ENCODE measurements at places on chromosomes 7 and 10.

- no peak for DNase-seq
These were observed 275.2 kb downstream of the BAMBI start for GRCh38 chr10:28952523-28952922.

DNA sequence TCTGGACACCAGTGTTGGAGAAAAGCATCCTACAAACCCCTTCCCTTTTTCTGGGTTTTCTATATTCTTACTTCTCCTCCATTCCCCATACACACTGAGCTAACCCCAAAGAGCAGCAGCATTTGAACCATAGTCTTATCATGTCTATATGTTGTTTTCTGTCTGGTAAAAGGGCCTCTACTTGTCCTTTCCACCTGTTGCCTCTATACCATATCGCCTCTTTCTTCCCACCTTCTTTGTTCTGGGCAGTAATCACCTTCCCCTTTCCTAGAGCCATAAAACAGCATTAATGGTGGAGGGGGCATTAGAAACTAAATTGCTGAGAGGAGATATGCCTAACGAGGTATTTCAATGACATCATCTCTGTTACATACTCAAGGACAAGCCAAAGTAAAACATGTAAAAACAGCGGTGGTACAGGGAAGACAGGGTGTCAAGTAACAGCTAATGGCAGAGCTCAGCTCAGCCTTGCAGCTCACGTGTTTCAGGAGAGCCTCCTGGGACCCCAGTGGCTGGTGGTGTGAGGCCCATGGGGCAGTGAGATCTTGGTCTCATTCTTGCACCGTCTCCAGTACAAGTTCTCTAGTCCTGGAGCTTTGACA lies 20.6 kb downstream of the NPY start:
- DNase-seq, result no peak

DNA sequence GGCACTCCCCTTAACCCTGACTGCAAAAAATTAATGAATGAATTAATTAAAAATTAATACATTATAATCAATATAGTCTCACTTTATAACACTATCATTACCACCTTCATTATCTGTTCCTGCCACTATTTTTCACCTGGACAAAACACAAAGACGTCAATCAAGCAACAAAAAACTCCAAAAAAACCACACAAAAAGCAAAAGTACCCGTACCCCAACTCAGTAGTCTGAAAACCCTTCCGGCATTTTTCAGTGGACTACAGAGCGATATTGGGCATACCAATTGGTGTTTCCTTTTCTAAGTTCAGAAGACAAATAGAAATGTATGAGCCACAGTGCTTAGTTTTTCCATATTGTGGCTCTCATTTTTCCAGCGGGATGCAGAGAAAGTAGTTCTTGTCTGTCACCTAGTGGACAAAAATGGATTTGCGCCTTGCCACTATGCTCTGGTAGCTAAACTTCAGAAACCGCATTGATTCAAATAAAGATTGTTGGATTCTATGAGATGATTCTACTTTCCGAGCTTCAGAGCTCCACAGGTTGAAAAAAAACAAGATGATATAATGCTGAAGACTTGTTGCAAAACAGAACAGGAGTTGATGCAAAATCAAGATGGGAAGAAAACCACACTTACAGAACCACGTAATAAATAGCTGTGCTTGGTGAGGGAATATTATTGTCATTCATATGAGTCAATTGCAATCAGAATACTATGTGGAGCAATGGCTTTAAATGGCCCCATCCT lies 50.6 kb upstream of the ITGB1 start:
- peak; percentile 49 for DNase-seq

DNA sequence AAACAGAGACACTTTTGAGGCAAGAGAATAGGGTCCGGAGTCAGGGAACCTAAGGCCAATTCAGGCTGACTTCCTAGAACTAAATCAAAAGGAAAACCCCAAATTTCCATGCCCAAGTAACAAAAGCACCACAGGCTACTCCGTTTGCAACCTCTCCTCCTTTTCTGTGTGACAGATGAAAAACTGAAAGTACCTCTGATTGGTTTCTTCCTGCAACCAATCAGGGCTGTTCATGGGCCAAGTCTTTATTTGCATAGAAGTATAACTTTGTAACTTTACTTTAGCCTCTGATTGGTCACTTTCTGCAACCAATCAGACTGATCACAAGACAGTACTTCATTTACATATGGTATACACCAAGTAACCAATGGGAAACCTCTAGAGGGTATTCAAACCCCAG lies 239.9 kb upstream of the KCND2 start:
- DNase-seq, result no peak

DNA sequence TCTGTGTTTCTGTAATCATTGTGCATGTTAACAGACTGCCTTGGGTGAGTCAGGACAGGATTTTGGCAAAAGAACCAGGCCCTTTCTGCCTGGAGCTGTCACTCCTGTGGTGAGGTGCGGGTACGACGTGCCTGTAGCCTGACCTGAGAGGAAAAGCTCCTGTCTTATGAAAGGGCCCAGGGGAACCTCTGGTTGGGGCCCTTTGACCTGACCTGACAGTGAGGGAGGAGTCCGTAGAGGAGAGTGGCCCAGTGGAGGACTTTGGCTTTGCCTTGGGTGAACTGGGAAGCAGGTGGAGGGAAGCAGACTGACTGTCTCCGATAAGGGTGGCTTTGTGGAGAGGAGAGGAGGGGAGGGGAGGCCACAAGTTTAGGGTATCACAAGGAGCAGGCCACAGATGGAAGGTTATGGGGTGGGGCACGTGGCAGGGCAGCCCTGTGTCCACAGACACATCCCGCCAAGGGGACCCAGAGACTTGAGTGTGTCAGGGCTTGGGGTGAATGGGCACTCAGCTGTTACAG lies 6.9 kb downstream of the PFKP start:
- no peak for DNase-seq

DNA sequence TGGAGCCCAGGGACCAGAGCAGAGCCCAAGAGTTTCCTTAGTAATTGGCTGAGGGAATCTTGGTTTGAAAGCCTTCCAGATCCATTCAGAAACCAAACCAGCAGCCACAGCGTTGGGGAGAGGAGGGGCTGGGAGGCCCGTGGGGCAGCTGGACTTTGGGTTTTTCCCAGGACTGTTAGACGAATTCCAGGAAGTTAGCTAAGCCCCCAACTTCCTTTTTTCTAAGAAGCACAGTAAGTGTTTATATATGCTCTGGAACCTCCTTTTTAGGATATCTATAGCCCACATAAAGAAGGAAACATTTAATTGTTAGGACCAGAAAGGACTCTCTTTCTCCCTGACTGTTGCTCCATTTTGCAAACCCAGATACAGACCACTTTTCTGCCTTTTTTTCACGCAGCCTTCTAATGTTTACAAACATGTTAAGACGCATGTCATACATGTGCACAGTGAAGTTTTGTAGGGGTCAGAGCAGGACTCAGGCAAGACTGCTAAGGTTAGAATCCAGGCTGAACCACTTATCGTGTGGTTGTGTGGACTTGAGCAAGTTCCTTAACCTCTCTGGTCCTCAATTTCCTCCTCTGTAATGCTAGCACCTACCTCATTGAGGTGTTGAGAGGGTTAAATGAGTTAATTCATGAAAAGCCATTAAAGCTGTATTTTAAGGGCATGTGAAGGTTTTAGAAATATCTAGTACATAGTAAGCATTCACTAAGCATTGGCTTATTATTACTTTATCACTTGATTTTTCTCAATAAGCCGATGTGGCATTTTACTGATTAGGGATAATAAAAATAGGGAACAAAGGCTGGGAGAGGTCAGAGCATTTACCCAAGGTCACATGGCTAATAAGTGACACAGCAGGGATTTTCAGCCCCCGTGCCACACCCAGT lies 42.4 kb downstream of the TBATA start:
- DNase-seq, result no peak

GRCh38 chr7:54678763-54679489 lies 80.1 kb downstream of the SEC61G start:
- DNase-seq, result no peak

DNA sequence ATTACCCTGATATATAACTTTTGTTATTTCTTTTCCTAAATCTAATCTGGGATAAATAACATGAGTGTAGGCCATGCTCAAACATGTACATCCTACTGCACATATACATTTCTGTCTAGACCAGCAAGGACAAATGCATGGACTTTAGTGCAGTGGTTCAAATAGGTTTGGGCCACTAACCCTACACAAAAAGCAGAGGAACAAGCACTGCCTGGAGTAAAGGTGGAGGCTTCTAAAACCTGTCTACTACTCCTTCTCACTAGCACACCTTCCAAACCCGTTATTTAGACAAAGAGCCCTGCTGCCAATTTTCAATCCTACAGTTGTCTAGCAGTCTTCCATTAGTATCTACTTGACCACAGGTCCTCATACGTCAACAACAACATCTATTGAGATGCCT lies 34.8 kb downstream of the SGCE start:
- DNase-seq, result no peak

DNA sequence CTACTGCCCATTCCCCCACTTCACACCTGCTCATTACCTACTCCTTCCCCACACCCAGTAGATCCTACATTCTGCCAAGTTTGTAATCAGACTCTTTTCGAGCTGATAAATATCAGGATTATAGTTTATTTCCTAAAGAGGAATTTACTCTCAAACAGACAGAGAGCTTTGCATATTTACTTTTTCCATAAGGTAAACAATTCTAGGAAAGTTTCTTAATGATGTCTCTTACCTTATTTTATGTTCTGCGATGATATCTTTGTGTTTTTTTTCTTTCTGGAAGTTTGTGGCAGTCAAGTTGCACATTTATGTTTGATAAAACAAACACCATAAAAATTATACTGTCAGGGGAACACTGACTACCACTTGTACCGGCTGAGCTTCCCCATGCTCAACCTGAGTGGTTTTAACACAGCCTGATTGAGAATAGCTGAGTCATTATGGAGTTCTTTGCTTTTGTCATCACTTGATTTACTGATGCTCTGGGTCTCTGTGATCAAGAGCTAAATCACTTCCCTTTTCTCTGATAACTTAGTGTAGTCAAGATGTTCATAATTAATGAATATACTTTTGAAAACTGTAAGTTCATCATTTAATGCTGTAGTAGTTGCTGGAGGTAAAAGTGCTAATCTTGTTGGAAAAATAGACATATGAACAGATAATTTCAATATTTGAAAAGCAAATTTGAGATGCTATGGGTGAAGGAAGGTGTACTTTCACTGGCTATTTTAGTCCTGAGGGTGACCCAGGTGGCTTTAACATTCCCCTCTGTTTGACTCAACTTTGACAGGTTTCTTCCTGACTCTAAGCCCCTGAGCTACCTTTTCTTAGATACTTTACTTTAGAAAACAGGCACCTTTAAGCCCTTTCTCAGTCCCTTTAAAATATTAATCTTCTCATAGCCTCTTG lies 1034.5 kb upstream of the LRRTM3 start:
- DNase-seq, result no peak

DNA sequence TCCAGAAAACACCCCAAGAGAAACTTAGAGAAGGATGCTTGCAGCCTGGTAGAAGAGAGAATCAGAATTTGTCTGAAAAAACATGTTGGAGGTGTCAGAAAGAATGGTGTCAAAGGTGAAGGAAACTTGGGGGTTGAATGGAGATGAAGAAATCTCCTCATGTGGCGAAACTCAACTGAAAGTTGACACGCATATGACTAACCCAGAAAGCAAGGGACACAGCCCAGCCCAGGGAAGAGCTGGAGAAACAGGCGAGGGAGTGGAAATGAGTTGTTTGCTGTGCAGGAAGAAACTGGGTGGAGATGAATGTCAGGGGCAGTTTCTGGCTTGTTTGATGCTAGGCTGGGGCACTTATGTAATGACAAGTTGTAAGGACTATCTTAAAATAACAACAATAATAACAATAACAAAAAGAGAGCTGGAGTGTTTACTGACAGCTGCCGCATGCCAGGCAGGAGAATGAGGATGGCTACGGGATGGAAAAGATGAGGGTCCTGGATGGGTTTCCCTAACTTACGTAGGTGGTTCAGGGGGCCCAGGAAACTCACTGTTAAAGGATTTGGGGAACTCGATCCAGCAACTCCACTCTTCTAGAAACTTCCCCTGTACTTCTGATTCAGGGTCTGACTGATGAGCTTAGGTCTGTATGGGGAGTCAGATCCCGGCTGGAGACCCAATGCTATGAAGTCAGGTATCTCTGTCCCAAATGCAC lies 57.4 kb downstream of the MAP3K8 start:
- no peak for DNase-seq

- no peak for DNase-seq
These were observed 108.6 kb upstream of the PODXL start for GRCh38 chr7:131665021-131665420.

- no peak for DNase-seq
These were observed 52.1 kb downstream of the PDK4 start for GRCh38 chr7:95544171-95544570.

DNA sequence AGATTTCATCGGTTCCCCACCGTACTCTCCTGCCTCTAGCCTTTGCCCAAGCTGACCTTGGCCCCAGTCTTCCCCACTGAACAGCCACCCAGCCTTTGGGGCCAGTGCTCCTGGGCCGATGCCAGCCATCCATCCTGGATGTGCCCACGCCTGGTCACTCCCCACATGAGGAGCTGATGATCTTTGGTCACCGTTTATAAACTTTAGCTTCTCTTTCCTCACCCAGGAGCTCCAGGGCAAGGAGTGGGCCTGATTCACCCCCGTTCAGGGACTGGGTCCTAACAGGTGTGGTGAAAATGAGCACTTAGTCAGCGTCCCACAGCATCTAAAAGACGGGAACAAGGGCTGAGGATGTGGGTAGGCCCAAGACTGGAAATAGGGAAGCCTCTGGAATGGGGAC lies 22.9 kb downstream of the GTF2IRD1 start:
- no peak for DNase-seq

DNA sequence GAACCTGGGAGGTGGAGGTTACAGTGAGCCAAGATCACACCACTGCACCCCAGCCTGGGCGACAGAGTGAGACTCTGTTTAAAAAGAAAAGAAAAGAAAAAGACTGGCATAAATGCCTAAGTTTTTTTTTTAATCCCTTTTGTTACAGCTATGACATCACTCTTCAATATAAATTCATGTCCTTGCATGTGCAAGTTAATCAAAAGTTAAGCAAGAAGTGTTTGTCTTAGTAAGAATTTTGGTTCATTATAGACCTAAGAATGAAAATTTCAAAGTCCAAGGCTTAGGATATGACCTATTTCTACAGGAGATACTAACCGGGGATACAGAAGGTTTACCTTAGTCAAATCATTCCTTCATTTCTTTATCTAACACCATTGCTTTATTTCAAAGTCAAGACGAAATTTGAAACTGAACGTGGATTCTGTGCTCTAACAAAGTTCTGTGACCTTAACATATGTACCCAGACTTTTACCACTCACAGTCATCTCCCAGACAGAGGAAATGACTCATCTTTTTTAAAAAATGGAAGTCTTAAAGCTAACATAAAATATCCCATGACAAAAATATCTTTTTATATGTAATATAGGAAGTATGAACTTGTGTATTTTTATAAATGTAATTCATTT lies 29.3 kb upstream of the ITGB8 start:
- DNase-seq, result no peak

DNA sequence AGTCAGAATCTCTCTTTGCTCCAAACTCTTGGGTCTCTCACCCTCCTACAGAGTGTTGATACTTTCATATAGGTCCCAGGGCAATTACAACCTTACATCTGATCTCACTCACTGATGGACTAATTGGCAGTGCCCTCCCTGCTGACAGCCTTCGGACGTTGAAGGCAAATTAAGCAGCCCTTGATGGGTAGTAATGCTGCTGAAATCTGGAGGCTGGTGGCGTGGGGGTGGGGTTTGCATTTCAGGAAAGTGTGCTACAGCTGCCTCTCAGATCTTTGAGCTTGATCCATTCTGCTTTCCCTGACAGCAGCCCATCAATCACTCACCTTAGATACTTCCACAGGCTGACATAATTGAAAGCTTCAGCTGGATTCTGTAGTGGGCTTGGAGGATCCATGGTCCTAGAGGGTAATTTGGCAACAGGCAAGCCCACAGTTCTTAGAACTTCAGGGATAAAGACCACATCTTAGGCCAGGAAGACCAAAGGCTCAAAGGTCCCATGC lies 349.1 kb upstream of the PODXL start:
- no peak for DNase-seq
